ENCODE measurements at places on chromosomes 2 and 18.

DNA sequence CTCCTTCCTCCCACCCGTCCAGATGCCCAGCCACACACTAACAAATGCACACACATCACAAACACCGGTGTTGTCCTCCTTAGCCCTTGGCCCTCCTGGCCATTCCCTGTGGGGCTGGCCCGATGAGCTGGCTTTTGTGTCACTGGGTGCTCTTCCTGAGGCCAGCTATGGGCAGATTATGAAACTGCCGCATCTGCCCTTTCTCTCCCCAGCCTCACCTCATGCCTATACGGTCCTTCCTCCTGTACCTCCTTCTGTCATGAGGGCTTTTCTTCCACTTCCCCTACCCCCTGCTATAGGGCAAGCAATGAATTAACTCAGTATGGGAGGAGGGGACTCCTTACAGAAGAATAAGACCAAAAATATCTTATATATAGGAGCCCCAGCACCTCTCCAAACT is 10.3 kb upstream of the INO80C start:
- no peak for DNase-seq

DNA sequence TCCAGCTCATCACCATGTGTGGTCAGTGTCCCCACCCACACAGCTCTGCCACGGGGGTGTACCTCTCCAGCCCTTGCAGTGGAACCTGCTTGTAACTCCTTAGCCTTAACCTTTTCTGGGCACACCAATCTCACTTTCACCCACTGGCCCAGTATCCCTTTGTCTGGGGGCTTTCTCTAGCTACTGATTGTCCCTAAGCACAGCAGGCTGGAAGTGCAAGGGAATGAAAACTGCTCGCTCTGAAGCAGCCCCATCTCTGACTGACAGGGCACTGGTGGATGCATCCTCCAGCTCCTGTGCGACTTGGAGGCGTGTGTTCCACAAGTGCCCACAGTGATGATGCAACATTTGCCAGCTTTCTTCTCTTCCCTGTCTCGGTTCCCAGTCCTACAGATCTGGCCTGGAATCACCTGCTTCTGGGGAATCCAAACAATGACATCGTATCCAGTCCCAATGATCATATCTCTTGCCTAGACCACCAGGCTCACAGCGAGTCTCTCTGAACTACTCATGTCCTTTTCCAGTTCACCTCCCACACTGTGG is 33.6 kb downstream of the SCTR start:
- no peak for DNase-seq

DNA sequence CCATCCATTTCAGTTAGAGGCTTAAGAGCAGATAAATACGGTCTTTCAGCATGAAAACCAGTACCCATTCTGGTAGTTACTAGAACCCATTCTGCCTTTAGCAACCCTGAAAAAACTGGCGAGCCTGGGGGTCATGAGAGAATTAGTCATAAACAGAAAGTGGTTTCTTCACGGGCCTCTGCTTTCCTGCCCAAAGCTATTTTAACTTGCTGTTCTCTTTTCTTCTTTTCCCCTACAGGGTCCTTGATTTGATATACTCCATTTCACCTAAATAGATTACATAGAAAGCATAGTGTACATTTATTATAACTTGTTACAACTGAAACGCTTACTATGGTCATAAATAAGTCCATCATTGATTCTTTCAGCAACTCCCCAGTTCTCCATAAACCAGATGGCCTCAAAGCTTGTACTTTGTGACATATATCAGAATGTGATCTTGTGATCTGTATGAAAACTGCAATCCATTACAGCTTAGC is 48.3 kb downstream of the WDFY1 start:
- no peak for DNase-seq

DNA sequence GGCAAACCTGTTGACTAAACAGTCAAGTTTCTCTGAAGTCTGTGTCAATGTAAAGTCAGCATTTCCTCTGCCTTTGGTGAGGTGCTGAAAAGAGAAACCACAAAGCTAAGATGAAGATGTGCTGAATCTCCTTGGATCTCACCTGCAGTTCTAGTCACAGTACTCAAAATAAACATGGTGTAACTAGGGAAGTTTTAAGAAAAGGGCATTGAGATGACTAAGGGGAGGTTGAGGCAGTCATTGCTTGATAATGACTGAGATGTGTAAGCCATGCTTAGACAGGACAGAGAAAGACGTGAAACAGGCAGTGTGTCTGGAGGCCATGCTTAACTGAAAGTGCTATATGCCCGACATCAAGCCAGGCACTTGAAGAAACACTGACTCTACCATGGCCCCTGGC is 1010.0 kb upstream of the CELF4 start:
- DNase-seq: no peak

- DNase-seq: no peak
Measured at GRCh38 chr18:9706081-9706935, 1.8 kb upstream of the RAB31 start.

GRCh38 chr2:164523726-164524125 is 97.6 kb downstream of the GRB14 start:
- DNase-seq: no peak

DNA sequence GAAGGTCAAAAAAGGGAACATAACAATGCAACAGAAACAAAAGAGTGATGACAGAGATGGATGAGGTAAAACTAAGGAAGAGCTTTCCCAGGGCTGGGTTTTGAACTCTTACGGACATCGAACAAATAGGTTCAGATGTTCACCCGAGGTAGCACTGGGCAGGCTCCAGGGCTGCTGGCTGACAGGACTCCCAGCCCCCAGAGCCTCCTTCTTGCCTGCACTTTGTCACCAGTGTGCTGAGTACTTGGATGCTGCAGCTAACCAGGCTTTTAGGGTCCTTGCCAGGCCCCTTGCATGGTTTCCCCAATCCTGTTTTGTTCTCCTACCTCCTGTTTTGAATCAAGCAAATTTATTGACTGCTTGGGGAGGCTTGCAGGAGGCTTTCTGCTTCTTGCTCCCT is 322.9 kb downstream of the DYSF start:
- no peak for DNase-seq

DNA sequence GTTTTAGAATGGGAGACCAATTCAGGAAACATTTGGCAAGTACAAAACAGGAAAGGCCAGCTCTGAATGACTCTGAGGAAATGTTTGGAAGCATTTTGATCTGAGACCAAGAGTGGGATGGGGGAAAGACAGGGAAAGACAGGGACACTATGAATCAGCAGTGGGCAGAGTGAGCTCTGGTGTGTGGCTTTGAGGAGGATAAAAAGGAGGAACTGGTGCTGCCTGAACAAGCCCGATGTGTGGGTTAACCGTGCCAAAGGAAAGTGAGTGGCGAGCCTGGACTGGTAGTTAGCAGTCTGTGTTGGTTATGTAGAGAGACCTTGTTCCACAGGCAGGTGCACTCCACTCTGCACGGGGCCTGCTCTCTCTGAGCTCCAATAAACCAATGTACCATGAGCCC is 5.3 kb downstream of the MFSD6 start:
- DNase-seq: no peak

- DNase-seq: peak; percentile 66
Measured at GRCh38 chr2:104872866-104873688, 19.2 kb downstream of the POU3F3 start.

Data from activated T-cell treated with anti-CD3 and anti-CD28 coated beads, Interleukin-2, amount 50 U/mL, for 48 hours (primary cell).